Aorta (tissue), 5 donors: ENCODE measurements at places on chromosomes 2 and 18.

- peaks cover 5% of the 10 kb centered on the region for H3K27me3 ChIP-seq
- DNase-seq = no peak
These were observed 13.1 kb upstream of the SATB2 start for GRCh38 chr2:199470672-199471442.

GRCh38 chr2:8576525-8577167 is 105.2 kb upstream of the ID2 start:
- H3K27me3 ChIP-seq = no peaks in the 10 kb centered on the region
- H3K27ac ChIP-seq = no peak overlapping the region
- no peak overlapping the region for H3K4me3 ChIP-seq

DNA sequence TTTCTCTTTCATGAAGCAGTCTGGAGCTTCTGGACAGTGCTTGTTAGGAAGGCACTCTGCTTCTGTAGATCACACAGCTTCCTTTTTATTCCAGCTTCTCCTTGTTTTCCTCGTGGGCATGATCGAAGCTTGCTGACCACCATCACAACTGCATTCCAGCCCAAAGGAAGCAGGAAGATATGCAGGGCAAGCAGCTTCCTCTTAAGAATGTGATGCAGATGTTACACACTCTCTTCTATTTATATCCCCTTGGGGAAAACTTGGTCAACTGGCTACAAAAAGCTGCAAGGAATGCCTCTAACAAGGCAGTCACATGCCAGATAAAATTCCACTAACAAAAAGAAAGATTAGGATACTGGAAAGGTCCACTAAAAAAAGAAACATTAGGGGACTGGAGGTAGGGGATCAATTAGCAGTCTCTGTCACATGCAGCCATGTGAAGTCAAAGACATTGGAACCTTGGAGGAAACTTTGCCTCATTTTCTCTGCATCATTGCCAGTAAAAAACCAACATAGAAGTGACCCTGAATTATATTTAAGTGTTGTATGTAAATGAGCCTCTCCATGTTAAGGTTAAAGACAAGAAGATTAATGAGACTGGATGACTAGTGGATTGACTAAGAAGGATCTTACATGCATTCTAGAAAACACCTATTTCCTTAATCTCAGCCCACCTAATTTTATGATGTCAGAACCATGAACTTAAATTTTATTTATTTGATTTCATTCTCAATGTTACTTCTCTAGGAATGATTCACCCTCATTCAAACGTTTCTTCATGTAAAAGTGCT is 98.3 kb downstream of the NAB1 start:
- H3K36me3 ChIP-seq = no peaks in the 10 kb centered on the region
- H3K27ac ChIP-seq = no peak overlapping the region
- H3K4me1 ChIP-seq = no peaks in the 10 kb centered on the region

DNA sequence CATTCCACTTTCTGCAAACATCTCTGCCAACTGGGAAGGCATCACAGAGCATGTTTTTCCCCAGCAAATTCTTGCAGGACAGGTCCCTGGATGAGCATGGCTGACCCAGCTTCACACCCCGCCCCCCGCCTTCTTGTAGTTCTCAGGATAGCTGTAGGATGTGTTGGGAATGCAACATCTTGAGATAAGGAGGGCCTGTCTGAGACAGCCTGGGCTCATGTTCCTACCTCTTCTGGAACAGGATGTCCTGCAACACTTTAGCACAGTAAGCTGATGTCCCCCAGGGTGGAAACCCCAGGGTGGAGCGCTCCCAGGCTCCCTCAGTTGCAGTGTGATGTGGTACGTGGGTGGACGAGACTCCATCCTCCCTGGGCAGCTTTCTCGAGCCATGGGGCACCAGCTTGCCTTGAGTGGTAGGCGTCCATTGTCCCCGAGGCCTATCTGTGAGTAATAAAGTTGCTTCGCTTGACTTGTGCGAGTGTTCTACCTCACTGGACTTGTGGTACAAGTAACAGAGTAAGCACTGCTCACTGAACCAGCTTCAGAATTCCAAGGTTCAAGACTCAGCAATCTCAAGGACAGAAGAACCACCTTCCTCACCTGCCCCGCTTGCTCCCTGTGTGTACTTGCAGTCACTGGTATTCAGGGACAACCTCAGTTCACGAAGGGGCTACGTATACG is 48.6 kb downstream of the EMX1 start:
- no peaks in the 10 kb centered on the region for H3K27me3 ChIP-seq
- H3K4me1 ChIP-seq = no peaks in the 10 kb centered on the region
- DNase-seq = peak; percentile 9
- H3K36me3 ChIP-seq = no peaks in the 10 kb centered on the region
